Activated naive CD8-positive, alpha-beta T cell treated with anti-CD3 and anti-CD28 coated beads for 36 hours (primary cell): ENCODE measurements at places on chromosomes 5 and 9. TPM values are rescaled to one million over a fixed set of nuclear protein-coding genes. Genes with fewer than 3 reads are reported as not detected.

Gene UGCG
- 29.8 TPM for total RNA-seq

Gene C9orf50
- total RNA-seq = not detected

Gene NTNG2
- 1.2 TPM for total RNA-seq

Gene CCL21
- not detected for total RNA-seq

Gene IL4
- not detected for total RNA-seq

Gene SHLD3
- total RNA-seq = 6.9 TPM

DNA sequence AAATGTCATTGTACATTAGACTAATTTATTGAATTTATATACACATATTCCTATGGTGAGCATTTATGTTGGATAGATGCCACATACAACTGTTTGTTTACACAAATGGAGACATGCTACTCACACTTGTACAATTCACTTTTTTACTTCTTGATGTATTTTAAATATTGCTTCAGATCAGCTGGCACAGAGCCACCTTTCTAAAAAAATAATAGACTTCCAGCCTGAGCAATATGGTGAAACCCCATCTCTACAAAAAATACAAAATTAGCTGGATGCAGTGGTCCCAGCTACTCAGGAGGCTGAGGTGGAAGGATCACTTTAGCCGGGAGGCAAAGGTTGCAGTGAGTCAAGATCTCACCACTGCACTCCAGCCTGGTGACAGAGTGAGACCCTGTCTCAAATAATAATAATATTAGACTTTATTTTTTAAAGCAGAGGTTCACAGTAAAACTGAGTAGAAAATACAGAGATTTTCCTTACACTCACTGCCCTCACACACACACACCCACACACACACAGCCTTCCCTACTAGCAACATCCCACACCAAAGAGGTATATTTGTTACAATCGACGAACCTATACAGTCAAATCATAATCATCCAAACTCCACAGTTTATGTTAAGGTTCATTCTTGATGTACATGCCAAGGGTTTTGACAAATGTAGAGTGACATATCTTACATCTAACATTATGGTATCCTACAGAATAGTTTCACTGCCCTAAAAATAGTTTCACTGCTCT lies 16.5 kb upstream of the ADRB2 start:
- no peak for DNase-seq

- no peak for DNase-seq
Measured at GRCh38 chr9:128770286-128771030, 1.3 kb downstream of the ZER1 start.

GRCh38 chr5:39328731-39329130 lies 35.6 kb downstream of the C9 start:
- no peak for DNase-seq

DNA sequence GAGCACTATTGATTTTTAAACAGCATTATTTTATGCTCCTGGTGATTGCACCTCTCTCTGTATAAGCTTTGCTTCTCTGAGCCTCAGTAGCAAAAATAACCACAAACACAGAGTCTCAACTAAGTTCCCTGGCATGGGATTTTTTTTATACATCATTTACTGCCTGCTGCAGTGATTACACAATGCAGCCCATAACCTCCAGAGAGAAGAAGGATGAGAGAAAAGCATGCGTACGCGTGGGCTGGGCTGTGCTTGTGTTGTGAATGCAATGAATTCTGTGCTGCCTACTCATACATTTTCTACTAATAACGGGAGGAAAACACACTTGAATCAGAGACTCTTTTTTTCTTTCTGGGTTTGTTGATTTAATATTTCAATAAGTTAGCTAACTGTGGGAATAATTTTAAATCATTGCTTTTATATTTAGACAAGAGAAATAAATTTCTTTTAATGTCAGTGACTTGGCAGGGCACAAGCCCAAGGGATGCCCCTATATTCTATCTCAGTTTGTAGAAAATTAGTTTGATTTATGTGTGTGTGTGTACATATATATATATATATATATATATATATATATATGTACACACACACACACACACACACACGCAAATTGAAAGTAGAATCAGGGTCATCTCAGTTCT lies 351.5 kb downstream of the MED10 start:
- no peak for DNase-seq

- DNase-seq = no peak
Measured at GRCh38 chr9:36898431-36899020, 135.5 kb downstream of the PAX5 start.

- no peak for DNase-seq
Measured at GRCh38 chr5:54463713-54464112, 8.2 kb downstream of the HSPB3 start.

DNA sequence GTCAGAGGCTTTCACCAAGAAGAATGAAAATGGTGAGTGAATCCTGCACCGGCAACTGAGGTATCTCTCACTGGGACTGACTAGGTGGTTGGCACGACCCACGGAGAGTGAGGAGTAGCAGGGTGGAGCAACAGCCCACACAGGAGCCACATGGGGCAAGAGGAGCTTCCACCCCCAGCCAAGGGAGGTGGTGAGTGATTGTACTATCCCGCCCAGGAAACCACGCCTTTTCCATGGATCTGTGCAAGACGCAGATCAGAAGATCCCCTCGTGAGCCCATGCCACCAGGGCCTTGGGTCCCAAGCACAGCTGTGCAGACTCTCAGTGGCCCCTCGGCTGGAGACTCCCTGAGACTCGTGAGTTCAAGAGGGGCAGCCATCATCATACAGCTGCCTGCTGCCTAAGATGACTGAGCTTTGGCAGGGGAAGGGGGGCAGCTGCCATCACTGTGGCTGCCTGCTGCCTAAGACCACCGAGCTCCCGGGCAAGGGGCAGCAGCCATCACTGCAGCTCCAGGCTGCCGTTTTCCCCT lies 229.5 kb downstream of the AP3B1 start:
- DNase-seq = no peak

GRCh38 chr9:72912476-72913381 lies 40.1 kb downstream of the ALDH1A1 start:
- DNase-seq = no peak

DNA sequence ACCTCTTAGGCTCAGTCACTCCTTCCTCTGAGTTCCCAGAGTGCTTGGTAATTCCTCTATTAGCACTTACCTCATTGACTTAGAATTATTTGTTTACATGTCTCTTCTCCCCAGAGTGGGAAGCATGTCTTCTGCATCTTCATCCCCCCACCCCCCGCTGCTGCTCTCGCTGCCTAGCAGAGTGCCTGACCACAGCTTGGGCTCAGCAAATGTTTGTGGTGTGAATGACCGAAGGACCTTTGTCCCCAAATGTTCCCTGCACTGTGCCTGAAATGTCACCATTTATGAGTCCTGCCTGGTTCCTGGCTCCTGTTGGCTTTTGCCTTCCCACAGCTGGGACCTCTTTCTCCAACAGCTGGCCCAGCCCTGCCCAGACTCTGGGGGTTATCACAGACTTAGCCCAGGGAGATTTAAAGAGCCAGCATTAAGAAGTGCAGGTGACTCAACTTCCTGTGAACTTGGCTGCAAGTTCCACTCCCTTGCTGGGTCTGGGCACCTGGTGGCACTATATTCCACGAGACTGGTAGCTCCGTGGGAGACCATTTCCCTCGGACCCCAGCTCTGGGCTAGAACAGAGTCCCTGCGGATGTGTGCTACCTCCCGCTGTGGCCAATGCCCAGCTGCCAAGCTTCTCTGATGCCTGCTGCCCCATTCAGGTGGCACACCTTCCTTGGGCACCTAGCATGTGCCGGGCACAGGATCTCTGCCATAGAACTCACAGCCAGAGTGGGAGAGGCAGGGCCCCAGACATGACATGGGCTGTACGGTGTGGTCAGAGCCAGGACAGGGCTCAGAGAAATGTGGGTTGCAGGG lies 1.8 kb upstream of the HMCN2 start:
- DNase-seq = no peak

DNA sequence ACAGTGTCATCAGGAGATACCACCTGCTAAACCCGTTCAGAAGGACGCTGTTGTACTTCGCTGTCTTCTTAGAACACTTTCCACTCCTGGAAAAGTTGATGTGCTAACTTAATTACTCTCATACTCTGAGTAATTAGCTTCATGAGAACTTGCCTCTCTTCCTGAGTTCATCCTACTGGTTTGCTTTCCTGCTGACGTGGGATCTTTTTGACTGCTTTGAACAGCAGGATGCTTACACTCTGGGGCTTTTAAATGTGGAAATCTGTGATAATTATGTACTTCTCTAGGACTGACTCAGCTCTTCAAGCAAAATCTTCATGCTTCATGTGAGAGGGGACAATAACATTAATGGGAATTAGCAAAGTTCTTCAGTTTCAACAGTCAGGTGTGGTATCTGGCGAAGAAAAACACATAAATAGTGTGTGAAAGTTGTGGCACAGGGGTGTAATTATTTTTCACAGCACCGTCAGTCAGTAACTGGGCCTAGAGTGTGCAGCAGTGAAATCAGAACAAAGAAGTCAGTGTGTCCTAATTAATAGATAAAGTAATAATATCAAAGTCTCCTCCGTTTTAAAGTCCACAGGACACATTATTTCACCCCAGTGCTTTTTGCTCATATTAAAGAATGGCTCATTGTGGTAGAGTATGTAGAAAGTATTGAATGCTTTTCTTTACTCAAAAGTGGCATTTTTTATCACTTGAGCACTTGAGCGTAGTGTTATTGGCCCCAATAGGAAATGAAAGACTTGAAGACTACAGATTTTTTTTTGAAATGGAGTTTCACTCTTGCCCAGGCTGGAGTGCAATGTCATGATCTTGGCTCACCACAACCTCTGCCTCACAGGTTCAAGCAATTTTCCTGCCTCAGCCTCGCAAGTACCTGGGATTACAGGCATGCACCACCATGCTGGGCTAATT lies 140.9 kb upstream of the DMRT1 start:
- DNase-seq = no peak
